ENCODE measurements at places on chromosomes 6 and 20. TPM values are rescaled to one million over a fixed set of nuclear protein-coding genes. Genes with fewer than 3 reads are reported as not detected.

The TRIM15 gene
- not detected for total RNA-seq

The BTBD3 gene
- total RNA-seq = 134 TPM

The ADGB gene
- total RNA-seq = 3.1 TPM

The KCNK16 gene
- total RNA-seq = not detected

The BPIFB4 gene
- 0.22 TPM for total RNA-seq

The SDC4 gene
- total RNA-seq = 42.4 TPM

The MYCT1 gene
- 21.2 TPM for total RNA-seq

All from camera-type eye (tissue), 1 donor.